ENCODE measurements at places on chromosomes 16 and 17.

- DNase-seq: peak; percentile 64
- no peak overlapping the region for H3K4me3 ChIP-seq
- H3K27me3 ChIP-seq: no peaks in the 10 kb centered on the region
- no peak overlapping the region for H3K27ac ChIP-seq
- H3K4me1 ChIP-seq: no peaks in the 10 kb centered on the region
Observed at GRCh38 chr16:79165506-79165905, 435.0 kb downstream of the MAF start.

DNA sequence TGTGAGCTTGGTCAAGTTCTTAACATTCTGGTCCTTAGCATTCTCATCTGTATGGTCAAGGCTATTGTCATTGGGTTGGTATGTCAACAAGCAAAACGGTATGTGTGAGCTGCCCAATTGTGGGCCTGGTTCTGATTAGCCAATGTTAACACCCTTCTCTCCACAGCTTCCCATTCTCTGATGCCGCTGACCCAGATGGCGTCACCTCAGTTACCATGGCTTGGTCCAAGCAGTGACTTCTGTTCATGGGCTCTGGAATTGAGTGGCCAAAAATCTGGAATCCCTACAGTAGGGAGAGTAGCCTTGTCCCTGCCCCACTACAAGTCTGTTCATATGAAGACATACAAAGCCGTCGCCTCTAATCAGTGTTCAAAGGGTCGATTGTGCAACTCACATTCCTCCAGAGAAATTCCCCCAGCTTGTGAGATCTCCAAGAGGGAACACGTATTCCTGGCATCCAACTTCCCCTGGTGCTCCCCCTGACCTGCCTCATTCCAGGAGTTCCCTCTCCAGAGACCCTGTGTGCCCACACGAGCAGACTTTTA, 15.8 kb downstream of the TMEM98 start:
- no peak for DNase-seq
- H3K36me3 ChIP-seq: peaks cover 7% of the 10 kb centered on the region
- no peaks in the 10 kb centered on the region for H3K27me3 ChIP-seq
- H3K27ac ChIP-seq: no peak overlapping the region
- H3K4me3 ChIP-seq: no peak overlapping the region
- peaks cover 6% of the 10 kb centered on the region for H3K4me1 ChIP-seq

- peak; percentile 63 for DNase-seq
- peaks cover under 1% of the 10 kb centered on the region for H3K36me3 ChIP-seq
- peak overlapping the region; percentile 96 for H3K27ac ChIP-seq
- H3K4me3 ChIP-seq: peak overlapping the region; percentile 84
- no peaks in the 10 kb centered on the region for H3K27me3 ChIP-seq
Observed at GRCh38 chr16:28491230-28491969, 474 bp downstream of the CLN3 start.

GRCh38 chr17:36592316-36592715, 637 bp downstream of the DHRS11 start:
- peak overlapping the region; percentile 91 for H3K4me3 ChIP-seq
- peak; percentile 49 for DNase-seq
- H3K27me3 ChIP-seq: no peaks in the 10 kb centered on the region
- H3K36me3 ChIP-seq: peaks cover 13% of the 10 kb centered on the region

DNA sequence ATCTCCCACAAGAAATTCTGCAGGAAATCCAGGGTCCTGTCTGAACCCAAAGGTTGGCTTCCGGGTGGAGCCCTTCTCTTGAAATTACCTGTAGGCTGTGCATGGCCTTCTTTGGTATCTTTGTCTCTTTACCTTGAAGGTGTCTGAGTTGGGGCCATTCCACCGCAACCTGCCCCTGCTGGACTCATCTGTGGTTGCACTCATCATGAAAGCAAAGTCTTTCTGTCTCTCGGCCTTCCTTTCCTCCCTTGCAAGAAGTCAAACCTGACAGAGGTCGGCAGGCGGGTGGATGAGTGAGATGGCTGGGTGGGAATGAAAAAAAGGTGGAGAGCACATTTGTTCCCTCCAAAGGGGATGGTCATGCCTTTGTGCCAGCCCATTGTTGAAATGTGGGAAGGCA, 25.1 kb downstream of the SALL1 start:
- no peak for DNase-seq
- H3K36me3 ChIP-seq: no peaks in the 10 kb centered on the region
- H3K27ac ChIP-seq: no peak overlapping the region
- no peaks in the 10 kb centered on the region for H3K27me3 ChIP-seq
- H3K4me3 ChIP-seq: no peak overlapping the region
